Stimulated activated CD4-positive, alpha-beta T cell treated with anti-CD3 and anti-CD28 coated beads, Interleukin-15, amount 100 ng/mL, for 48 hours (primary cell): ENCODE measurements at places on chromosomes 4 and X.

- DNase-seq: no peak
These were observed 96.6 kb upstream of the BANK1 start for GRCh38 chr4:101693842-101694398.

GRCh38 chr4:26826721-26827120, 33.9 kb upstream of the STIM2 start:
- no peak for DNase-seq

GRCh38 chr4:72567821-72568675, 973 bp downstream of the ADAMTS3 start:
- no peak for DNase-seq

GRCh38 chr4:87052615-87053014, 117.8 kb downstream of the AFF1 start:
- DNase-seq: no peak

GRCh38 chr4:64893205-64893604, 484.0 kb upstream of the TECRL start:
- DNase-seq: no peak

DNA sequence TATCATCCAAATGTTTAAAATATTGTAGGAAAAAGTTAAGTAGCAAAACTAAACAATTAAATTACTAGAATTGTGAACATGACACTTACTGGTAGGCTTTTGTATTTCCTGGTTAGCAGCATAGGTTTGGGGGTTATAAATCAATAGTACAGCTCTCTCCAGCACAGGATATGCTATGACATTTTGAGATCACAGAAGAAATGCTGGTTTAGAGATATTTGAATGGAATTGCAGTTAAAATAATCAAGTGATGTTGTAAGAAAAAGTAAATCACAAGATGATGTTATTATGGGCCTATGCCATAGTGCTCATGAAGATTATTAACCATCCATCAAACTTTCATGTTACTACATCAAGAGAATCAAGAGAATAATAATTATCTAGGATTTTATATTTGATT, 1079.9 kb upstream of the SLIT2 start:
- no peak for DNase-seq

GRCh38 chr4:187687697-187688096, 307.9 kb upstream of the ZFP42 start:
- no peak for DNase-seq

DNA sequence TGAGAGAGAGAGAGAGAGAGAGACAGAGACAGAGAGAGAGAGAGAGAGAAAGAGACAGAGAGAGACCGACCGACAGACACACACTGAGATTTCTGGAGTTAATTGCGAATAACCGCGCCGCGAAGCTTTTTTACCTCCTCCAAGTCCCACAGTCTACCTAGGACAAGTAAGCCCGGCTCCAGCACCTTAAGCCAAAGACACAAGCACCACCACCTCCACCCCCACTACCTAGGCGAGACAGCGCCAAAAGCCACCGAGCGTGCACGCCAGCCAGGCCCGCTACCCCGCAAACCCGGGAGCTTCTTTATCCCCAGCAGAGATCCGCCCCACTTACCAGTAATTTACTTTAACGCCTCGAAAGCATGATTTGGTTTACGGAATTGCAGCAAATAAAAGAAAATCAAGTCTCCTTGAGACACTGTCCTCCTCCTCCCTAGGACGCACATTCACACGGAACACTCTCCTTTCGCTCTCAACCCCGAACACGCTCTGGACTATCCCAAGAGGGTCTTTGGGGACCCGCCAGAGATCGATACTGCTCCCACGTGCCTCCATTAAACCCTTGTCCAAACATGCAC, 649.6 kb upstream of the DIPK2B start:
- no peak for DNase-seq

GRCh38 chrX:78506248-78506647, 152.9 kb downstream of the RTL3 start:
- DNase-seq: no peak

GRCh38 chr4:9885958-9886357, 104.5 kb downstream of the DRD5 start:
- no peak for DNase-seq

DNA sequence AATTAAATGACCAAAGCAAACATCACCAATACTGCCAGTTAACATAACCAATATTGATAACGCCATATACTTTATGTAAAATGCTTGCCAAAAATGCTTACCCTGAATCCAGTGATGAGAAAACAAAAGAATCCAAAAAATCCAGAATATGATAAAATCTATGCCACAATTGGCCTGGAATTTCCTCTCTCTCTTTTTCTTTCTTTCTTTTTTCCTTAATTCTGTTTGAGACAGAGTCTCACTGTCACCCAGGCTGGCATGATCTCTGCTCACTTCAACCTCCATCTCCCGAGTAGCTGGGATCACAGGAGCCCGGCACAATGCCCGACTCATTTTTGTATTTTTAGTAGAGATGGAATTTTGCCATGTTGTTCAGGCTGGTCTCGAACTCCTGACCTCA, 9.8 kb upstream of the SLC7A11 start:
- DNase-seq: no peak
